Cortex of kidney (tissue), 1 donor: ENCODE measurements at places on chromosomes 2 and 18.

DNA sequence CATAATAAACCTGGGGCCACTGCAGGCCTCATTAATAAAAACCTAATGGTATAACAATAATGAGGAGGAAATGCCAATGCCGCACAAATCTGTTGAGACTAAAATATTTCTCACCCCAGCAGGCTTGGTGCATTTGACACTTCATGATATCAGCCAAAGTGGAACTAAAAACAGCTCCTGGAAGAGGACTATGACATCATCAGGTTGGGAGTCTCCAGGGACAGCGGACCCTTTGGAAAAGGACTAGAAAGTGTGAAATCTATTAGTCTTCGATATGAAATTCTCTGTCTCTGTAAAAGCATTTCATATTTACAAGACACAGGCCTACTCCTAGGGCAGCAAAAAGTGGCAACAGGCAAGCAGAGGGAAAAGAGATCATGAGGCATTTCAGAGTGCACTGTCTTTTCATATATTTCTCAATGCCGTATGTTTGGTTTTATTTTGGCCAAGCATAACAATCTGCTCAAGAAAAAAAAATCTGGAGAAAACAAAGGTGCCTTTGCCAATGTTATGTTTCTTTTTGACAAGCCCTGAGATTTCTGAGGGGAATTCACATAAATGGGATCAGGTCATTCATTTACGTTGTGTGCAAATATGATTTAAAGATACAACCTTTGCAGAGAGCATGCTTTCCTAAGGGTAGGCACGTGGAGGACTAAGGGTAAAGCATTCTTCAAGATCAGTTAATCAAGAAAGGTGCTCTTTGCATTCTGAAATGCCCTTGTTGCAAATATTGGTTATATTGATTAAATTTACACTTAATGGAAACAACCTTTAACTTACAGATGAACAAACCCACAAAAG, 580.9 kb upstream of the TMEFF2 start:
- no peak for DNase-seq

DNA sequence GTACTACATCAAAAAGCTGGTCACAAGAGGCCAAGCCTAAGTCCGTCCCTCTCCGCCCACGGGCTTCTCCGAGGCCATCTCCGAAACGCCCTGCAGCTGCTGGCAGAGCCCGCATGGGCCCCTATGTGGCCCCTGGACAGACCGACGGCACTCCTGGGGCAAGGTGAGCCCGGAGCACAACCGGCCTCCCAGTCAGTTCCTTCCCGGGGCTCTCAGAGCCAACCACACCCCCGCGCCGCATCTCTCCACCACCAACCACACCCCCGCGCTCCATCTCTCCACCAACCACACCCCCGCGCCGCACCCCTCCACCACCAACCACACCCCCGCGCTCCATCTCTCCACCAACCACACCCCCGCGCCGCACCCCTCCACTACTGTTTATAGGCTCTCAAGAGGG, 93.5 kb downstream of the ZNF516 start:
- no peak for DNase-seq

DNA sequence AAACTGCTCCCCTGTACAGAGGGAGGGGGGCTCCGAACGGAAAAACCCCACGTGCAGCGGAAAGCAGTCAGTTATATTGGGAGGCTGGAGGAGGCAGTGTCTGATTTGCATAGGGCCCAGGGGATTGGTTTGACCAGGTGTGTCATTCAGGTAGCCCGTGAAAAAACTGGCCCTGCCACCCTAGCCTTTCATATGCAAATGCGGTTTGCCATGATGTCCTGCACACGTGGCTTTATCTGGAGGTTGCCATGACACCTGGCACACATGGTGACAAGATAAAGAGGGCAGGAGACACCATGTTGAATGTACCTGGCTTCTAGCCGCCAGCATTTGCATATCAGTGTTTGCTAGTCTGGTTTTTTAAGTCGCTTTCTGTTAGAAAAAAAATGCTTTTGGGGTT, 20.5 kb downstream of the SLC25A52 start:
- no peak for DNase-seq

- DNase-seq, result no peak
Observed at GRCh38 chr2:108813732-108814131, 27.2 kb downstream of the CCDC138 start.

- DNase-seq, result no peak
Observed at GRCh38 chr2:172693037-172693436, 42.6 kb upstream of the RAPGEF4 start.

DNA sequence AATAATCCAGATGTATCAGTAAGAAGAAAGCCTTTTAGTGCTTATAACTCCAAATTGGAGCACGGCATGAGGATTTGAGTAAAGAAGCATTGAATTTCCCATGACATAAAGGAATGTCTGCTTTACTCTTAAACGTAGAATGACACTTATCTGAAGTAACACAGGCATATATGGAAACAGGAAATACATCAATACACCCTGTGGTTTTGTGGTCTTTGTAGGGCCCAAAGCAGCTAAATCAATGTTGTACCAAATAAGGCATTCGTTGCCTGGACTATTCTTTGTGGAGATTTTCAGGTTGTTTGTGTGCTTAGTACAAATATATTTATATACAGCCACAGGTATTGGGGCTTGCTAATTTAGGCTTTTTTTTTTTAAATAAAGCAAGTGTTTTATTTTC, 660.5 kb downstream of the LRRTM4 start:
- no peak for DNase-seq

GRCh38 chr18:54806526-54806925, 21.8 kb upstream of the RAB27B start:
- no peak for DNase-seq

GRCh38 chr2:226578373-226578772, 221.2 kb downstream of the IRS1 start:
- DNase-seq, result no peak

GRCh38 chr18:32871786-32872185, 99.0 kb upstream of the KLHL14 start:
- no peak for DNase-seq

DNA sequence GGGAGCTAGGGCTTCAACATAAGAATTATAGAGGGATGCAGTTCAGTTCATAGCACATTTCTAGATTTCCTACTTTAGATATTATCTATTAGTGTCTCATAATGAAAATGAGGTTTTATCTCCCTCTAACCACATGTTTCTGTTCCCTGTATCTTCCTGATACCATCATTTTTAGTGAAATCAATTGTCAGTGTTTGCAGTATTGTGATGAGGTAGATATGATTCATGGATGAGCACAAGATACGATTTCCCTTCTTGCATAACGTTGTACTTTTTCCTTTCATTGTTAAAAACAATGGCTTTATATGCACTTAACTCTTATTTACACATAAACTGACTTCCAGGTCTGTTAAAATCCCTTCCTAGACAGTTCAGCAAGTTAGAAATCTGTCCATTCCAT, 211.4 kb downstream of the ZBTB7C start:
- no peak for DNase-seq

GRCh38 chr2:232419245-232420072, 12.8 kb downstream of the ALPG start:
- DNase-seq, result no peak

- DNase-seq, result no peak
Observed at GRCh38 chr18:80194874-80195570, 52.3 kb downstream of the PARD6G start.

GRCh38 chr18:7206217-7206616, 24.7 kb upstream of the LRRC30 start:
- no peak for DNase-seq

GRCh38 chr18:24293254-24293653, 104.4 kb downstream of the OSBPL1A start:
- no peak for DNase-seq

- DNase-seq, result no peak
Observed at GRCh38 chr2:48357351-48357750, 172.6 kb upstream of the STON1 start.

- DNase-seq, result no peak
Observed at GRCh38 chr18:26383454-26384270, 157.4 kb downstream of the TAF4B start.

GRCh38 chr2:174781298-174781697, 17.0 kb upstream of the CHRNA1 start:
- no peak for DNase-seq

- no peak for DNase-seq
Observed at GRCh38 chr18:77106331-77106730, 26.3 kb downstream of the MBP start.

- no peak for DNase-seq
Observed at GRCh38 chr2:108823286-108823685, 36.7 kb downstream of the CCDC138 start.

DNA sequence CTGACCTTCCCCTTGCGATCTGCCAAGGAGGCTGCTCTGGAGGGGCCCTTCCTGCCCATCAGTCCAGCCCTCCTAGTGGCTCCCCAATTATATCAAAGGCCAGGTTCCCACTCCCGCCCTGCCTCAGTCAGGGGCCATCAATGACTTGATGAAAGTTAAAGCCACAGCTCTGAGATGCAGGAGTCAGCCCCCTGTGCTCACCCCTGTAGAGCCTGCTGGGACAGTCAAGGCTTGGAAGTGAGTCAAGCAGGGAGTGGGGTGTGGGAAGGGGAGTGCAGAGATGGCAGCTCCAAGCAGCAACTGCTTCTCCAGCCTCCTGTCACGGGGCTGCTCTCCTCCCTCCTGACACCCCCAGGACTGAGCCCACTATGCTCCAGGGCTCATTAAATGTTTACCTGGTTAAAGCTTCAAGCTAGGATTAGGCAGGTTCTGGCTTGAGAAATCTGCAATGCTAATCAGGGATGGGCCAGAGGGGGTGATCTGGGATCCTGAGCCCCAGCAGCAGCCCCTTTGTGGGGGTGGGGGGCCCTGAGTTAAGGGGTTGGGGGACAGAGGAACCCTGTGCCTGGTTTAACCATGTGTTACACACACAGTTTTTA, 42.7 kb upstream of the ALK start:
- DNase-seq, result no peak

DNA sequence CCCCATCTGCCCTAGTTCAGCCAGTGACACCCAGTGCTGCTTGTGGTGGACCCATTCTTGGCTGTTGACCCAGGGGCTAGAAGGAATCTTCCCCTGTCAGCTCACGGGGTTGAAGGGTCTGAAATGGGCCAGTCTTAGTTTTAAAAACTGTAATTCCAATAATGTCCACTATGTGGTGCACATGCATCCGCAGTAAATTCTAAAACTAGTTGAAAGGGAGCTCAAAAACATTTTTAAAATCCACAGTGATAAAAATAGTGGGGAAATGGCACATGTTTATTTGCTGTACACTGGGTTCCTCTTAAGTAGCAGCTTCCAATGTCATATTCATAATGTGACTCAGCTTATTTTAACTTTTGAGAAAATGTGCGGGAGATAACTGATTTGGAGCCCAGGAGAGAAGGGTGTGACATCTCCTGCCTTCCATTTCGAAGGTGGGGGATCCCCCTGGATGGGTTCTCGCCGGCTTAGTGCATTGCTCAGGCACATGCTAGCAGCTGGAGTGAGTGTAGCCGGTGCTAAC, 32.8 kb downstream of the GRHL1 start:
- DNase-seq, result no peak

- DNase-seq, result no peak
Observed at GRCh38 chr2:187148059-187148714, 299.2 kb upstream of the ZSWIM2 start.

DNA sequence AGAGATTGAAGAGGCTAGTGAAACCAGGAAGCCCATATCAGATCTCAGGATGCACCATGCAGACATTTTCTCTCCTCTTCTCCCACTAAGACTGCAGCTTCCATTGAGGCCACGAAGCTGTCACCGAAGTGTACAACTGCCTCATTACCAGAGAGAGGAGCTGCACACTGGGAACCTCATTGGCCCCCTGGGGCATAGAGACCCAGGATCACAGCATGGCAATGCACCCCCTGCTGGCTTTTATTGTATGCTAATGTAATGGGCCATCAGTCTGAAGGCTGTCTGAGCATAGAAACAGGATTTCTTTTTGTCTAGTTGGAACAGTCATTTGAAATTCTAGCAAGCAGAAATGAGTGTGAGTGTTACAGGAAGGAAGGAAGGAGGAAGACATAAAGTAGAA, 861.6 kb upstream of the CELF4 start:
- no peak for DNase-seq

- no peak for DNase-seq
Observed at GRCh38 chr2:43038696-43039094, 187.7 kb downstream of the ZFP36L2 start.

DNA sequence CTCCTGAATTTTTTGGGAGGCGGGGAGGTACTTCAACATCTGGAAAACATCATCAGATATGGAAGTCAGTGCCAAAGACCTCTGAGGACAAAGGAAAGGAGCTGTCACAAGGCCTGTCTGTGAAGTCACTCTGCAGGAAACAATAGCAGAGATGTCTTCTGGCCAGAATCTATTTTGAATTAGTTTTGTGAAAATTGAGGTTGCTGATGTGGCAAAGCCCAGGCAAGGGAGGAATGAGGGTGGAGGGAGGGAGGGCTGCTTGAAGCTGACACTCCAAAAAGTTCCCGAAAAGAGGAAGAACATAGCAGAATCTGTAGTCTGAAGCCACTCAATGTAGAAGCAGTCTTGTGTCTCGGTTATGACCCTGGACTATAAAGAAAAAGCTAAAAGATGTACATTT, 151.1 kb upstream of the LHCGR start:
- DNase-seq, result no peak

DNA sequence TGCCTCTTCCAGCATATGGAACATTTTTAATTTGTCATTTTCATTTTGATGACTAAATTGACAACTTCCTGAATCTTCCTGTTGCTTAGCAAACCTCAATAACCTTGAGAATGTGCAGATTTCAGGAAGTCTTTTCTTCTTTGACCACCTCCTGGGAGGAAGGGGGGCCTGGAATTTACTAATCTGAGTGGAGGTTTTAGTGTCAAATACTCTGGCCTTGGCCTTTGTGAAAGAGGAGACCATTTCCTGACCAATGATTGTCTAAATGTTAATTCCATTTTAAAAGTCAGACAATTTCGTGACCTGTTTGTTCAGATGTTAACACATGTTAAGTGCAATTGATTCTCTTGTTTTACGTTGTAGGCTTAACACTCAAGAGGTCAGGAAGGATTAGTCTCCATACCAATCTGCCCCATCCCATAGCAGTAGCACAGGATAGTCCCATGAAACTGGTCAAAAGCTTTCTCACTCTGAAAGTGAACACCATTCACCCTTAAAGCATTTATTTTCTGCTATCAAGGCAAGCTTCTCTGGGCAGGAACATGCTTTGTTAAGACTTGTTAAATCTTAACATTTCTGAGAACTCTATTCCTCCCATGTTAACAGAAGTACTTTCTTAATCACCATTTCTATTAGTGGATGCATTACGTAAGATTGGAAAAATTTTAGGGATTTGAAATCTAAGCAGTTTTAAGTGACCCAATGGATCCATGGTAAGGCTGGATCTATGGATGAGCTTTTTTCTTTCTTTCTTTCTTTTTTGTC, 219.6 kb downstream of the RND3 start:
- no peak for DNase-seq

- no peak for DNase-seq
Observed at GRCh38 chr2:4591261-4591660, 887.9 kb downstream of the DCDC2C start.

GRCh38 chr2:45850558-45850957, 199.1 kb downstream of the PRKCE start:
- no peak for DNase-seq

DNA sequence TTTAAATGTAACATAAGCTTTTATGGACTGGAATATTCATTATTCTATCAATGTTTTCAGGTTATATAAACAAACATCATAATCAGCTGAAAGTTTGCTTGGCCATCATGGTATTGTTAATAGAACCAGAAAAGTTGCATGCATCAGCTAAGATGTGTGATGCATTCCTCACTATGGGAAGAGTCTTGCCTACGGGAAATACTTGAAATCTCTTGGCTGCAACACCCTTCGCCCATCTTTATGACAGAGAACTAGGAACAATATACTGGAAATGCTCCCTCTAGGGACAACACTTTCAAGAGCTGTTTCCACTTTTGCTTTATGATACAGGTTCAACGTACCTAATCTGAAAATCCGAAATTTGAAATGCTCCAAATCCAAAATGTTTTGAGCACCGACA, 1390.8 kb downstream of the DPP10 start:
- no peak for DNase-seq
